Foreskin fibroblast (primary cell): ENCODE measurements at places on chromosomes 2 and 18.

DNA sequence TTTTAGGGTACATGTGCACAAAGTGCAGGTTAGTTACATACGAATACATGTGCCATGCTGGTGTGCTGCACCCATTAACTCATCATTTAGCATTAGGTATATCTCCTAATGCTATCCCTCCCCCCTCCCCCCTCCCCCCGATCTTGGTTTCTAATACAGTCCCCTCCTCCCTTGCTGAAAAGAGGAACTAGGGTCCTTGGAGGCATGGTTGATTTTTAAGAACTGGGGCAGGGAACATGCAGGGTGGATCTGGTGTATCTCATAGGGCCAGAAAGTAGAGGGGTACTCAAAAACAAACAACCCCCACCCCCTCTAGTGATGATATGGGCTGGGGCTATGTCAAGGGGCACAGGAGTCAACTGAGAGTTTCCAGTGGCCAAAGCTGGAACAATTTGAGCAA, 153.4 kb downstream of the UBR3 start:
- no peak for DNase-seq

DNA sequence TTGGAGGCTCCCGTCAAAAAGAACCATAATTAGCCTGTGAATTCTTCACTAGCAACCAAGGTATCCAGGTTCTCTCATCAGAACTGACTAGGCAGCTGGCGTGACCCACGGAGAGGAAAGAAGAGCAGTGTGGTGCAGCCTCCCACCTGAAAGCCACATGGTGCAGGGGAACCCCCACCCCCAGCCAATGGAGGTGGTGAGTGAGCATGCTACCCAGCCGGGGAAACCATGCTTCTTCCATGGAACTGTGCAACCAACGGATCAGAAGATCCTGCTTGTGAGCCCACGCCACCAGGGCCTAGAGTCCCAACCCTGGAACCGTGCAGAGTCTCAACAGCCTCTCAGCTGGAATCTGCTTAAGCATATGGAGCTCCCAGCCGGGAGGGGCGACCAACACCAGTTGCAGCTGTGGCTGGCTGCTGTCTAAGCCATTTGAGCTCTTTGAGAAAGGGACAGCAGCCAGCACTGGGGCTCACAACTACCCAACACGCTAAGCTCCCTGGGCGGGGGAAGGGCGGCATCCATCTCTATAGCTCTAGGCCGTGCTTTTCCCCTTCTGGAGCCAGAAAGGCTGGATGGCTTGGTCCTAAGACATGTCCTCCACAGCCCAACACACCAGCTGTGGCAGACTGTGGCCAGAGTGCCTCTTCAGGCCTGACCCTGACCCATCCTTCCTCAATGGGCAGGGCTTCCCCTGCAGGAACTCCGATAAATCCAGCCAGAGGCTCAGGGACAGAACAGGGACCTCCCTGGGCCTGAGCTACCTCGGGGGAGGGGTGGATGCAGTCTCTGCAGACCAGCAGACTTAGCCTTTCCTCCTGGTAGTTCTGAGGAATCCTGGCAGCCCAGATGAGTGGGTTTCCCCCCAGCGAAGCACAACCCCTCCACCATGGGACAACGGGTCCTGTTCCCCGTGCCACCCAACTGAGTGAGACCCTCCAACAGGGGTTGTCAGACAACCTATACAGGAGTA, 151.4 kb upstream of the NXPH2 start:
- no peak for DNase-seq

GRCh38 chr2:77268626-77269025, 253.6 kb downstream of the LRRTM4 start:
- no peak for DNase-seq

GRCh38 chr18:32695534-32695933, 77.3 kb downstream of the KLHL14 start:
- no peak for DNase-seq

DNA sequence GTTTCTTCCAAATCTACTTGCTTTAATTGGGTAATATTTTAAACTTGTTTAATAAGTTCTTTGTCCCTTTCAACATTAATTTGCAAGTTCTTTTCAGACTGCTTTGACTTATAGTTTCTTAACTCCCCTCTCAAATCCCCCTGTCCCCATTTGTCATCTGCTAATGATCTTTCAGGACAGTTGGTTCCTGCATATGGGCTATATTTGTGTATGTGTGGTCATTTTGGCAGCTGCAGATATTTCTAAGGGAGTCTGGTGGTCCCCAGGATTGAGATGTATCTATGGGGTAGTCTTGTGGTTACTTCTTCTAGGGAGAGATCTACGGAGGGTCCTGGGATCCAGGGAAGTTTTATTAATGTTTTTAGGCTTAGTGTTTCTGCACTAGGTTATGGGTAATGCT, 120.6 kb upstream of the SP3 start:
- no peak for DNase-seq

DNA sequence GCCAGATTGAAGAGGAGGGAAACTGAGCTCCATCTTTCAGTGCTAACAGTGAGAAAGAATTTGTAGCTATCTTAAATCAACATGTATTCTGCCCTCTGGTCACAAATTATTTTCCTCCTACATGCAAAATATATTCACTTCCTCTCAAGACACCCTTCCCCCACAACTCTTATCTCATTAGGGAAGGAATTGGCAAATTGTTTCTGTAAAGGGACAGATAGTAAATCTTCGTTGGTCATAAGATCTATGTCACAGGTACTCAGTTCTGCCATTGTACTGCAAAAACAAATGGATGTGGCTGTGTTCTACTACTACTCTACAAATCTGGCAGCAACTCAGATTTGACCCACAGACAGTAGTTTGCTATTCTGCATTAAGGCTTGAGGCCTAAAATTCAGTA, 53.0 kb upstream of the CYP20A1 start:
- no peak for DNase-seq

GRCh38 chr2:120402067-120402433, 56.1 kb downstream of the INHBB start:
- no peak for DNase-seq

DNA sequence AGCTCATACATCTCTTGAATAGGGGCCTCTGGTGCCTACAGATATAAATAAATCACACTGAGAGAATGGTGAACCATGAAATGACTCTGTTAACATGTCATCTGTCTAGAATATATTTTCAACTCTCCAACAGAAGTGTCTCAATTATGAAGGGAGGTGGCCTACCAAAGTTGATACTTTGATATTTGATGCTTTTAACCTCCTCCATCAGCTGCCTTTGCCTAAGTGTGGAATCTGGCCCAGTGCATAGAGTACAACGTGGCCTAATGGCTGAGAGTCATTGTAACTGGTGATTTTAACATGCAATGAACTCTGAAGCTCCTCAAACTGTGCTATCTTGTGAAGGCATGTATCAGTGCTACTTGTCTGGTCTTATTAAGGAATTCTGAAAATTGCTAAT, 93.4 kb downstream of the MYO3B start:
- no peak for DNase-seq

- no peak for DNase-seq
Observed at GRCh38 chr18:77170890-77171410, 38.4 kb upstream of the MBP start.

- no peak for DNase-seq
Observed at GRCh38 chr2:176763851-176764404, 448.7 kb upstream of the HNRNPA3 start.

DNA sequence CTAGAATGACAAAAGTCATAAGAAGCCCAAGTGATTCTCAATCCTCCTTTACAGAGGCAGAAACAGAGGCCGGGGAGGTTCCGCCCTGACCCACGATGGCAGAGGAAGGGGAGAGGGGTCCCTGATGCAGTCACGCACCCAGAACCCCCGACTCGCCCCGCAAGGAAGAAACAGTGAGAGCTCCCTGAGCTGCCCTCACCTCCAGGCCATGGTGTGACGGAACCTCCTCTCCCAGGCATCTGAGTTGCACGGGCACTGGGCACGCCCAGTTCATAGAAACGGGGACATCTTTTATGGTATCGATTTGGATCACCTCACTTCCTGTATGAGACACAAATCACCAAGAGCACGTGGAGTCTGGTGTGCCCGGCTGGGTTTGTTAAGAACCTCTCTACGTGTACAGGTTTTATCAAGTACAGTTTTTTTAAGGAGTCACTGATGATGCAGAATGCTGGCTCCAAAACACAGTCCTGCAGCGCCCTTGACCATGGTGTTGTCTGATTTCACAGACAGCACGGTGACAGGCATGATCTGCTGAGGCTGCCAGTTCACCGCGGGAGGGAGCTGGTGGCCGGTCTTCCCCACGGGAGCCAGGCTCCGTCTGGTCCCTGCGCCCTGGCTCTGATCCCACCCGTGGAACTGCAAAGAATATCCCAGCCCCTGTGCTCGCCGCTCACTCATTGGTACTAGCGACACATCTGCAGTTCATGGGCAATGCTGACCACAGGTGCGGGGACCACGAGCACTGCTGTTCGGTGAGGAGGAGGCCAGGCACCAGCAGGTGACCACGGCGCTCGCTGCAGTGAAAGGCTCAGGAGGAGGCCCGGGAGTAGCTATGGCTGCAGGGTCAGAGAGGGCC, 35.6 kb downstream of the PXDN start:
- DNase-seq: peak; percentile 23

- DNase-seq: no peak
Observed at GRCh38 chr18:35106013-35106844, 65.0 kb downstream of the MAPRE2 start.

DNA sequence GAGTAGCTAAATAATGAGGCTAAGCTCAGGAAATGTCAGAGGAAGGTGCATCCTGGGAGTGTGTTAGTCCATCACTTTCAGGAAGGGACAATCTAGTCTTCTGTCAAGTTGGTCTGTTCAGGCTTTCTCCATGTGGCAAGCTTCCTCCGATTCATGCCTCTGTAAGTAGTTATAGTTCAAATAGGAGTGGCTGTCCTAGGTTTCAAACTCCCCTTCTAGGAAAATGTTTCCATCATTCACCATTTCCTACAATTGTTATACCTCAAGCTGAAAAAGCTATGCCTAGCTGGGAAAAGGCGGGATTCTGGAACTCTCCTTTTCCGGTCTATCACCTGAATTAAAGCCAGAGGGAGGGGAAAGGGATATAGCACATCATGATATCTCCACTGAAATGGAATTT, 287.7 kb upstream of the ZSWIM2 start:
- DNase-seq: no peak

- DNase-seq: no peak
Observed at GRCh38 chr18:44909191-44909719, 228.6 kb downstream of the SETBP1 start.

DNA sequence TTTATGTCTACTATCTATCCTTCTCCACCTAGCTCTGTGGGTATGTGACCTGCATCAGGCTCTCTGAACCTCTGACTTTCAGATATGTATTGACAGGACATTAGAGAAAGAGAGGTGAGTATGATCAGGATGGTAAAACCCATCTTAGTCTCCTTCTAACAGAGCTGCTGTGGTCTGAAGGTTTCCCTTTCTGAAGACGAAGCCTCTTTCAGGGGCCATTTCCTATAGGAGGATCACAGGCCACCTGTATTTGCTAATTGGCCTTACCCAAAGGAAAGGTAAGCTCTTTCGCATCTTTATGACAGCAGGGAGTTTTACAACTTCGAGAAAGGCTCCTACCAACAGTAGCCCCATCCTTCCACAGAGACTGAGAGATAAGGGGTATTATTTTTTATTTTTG, 442.9 kb downstream of the KCNJ3 start:
- DNase-seq: no peak

DNA sequence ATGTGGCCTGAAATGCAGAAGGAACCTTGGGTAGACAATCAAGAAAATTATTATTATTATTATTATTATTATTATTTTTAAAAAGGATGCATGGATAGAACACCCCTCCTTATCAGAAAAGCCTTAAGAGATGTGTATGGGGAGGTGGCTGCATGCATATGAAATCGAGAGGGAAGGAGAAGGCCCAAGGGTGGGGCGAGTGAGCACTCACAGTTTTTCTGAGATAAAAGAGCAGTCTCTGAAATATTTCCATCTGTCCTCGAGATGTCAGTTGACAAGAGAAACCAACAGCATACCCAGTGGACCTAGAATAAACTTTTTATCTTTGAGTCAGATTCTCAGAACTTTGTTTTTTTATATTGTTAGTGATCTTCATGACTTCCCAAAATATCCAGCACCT, 282.9 kb downstream of the GPD2 start:
- DNase-seq: no peak

DNA sequence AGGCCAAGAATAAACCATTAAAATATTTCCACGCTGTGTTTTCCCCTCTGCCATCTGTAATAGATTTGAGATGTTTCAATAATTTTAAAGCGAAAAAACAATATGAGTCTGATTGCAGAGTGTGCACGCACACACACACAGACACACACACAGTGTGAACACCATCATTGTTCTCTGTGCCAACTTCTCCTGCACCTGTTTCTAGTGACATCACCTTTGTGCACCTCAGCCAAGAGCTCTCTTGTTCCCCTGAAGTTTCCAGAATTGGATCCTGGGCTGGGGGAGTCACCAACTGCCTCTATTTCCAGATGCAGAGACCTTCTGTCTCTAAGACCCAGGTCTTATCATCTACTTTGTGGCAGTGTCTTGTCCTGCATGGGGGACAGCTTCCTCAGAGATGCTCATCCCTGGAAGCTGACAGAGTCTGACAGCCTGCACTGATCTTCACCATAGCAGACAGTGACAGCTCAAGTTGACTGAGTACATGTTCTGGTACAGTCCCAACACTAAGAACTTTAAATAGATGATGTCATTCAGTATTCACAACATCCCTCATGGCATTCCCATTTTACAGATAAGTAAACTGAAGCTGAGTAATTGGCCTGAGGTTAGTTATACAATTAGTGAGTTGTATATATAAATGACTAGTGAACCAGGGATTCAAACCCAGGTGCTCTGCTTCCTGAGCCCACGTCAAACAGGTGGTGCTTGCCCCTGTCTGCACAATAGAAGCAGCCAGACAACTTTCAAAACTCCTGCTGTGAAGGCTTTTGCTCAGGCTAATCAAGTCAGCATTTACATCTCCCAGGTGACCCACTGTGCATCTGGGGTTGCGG, 39.4 kb downstream of the ACOXL start:
- no peak for DNase-seq

GRCh38 chr2:58569475-58570185, 328.5 kb upstream of the FANCL start:
- peak; percentile 47 for DNase-seq

DNA sequence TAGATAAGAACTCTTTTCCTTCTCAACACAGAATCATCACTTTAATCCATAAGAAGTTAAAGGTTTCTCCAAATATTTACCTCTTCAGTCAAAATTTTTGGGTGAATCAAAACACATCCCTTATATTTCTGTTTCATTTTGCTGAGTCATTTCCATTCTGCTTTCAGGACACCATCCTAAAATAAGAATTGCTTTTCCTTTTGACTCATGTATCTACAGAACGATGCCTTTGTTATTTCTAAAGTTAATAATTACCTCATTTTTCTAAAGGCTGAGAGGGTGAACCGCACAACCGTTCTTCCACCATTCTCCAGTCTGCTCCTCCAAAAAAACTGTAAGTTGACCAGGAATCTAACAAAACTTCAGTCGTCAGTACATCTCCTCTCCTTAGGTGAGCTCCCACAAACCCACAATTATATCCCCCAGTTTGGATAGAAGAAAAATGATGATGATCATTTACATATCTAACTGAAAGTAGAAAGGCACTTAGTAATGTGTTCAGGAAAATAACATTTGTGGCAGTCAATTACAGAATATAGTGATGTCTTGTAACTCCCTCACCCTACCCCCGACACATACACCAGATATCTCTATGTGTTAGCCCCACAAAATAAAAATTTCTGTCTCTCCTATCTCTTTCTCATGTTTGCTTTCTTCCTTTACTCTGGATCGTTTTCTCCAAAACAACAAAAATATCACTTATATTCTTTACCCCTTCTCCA, 162.5 kb downstream of the RAD51AP2 start:
- no peak for DNase-seq
